ENCODE measurements at places on chromosomes 16 and 17.

- DNase-seq = no peak
Observed at GRCh38 chr17:48472411-48473281, 42.6 kb upstream of the SKAP1 start.

- DNase-seq = no peak
Observed at GRCh38 chr17:68579194-68579927, 21.8 kb downstream of the FAM20A start.

GRCh38 chr17:68319410-68320162 is 28.3 kb downstream of the ARSG start:
- no peak for DNase-seq

- DNase-seq = no peak
Observed at GRCh38 chr17:80104321-80104955, 3.1 kb downstream of the GAA start.

GRCh38 chr17:79808763-79809529 is 12.1 kb upstream of the CBX8 start:
- DNase-seq = no peak

DNA sequence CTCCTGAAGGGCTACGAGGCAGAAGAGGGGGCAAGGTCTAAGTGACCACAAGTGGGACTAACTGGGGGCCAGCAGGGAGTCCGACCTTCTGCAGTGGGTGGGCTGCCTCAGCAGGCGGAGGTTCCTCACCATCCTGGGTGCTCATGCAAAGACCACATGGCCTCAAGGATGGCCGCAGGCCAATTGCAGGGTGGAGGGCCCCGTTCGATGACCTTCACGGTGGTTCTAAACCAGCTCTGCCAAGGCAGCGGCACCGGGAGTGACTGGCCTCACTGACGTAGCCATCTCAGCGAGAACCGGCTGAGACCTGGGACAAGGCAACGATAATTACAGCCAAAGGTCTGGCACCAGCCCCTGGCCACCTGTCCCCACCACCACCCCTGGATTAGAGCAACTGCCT is 5.7 kb downstream of the SMIM5 start:
- DNase-seq = no peak

DNA sequence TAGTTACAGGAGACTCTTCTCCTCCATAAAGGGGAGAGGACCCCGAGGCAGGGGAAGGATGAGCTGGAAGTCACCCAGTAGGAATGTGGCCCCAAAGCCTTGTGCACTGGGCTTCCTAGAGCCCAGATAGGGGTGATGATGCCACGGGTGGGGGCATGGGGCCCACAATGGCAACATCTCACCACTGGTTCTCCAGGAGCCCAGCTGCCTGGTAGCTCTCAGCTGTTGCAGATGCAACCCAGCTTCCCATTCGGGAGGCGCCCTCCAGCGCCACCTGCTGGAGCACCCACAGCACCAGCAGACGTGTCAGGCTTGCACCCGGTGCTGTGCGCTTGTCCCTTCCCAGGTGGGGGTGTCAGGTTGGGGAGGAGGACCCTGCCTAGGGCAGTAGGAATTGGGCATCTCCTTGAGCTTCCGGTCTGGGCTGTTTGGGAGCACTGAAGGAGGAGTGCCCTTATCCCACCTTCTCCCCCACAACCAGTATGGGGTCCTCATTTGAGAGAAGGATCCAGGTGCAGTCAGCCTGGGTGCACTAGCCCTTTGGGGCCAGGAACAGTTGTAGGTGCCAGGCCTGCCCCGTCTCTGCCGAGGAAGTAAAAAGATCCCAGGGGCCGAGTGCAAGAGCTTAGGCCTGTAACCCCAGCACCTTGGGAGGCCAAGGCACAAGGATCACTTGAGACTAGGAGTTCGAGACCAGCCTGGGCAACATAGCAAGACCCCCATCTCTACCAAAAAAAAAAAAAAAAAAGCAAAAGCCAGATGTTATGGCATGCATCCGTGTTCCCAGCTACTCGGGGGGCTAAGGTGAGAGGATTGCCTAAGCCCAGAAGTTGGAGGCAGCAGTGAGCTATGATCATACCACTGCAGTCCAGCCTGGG is 14.4 kb downstream of the CDIPT start:
- no peak for DNase-seq

GRCh38 chr17:60327134-60327900 is 64.6 kb downstream of the USP32 start:
- no peak for DNase-seq

DNA sequence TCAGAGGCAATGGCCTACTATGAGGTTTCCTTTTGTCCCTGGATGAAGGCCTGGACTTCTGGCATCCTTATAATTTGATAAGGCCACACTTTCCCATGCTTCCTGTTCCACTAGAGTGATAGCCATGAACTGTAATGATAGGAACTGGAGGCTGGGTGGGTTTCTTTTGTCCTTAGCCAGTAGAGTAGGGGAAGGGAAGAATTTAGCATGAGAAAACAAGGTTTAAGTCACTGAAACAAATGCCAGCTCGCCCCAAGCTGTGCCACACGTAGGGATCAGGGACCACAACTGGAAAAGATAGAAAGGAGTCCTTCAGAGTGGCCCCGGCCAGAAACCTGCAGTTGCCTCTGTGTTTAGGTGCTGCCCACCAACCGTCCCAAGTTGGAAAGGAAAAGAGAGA is 80.9 kb upstream of the C17orf78 start:
- no peak for DNase-seq

DNA sequence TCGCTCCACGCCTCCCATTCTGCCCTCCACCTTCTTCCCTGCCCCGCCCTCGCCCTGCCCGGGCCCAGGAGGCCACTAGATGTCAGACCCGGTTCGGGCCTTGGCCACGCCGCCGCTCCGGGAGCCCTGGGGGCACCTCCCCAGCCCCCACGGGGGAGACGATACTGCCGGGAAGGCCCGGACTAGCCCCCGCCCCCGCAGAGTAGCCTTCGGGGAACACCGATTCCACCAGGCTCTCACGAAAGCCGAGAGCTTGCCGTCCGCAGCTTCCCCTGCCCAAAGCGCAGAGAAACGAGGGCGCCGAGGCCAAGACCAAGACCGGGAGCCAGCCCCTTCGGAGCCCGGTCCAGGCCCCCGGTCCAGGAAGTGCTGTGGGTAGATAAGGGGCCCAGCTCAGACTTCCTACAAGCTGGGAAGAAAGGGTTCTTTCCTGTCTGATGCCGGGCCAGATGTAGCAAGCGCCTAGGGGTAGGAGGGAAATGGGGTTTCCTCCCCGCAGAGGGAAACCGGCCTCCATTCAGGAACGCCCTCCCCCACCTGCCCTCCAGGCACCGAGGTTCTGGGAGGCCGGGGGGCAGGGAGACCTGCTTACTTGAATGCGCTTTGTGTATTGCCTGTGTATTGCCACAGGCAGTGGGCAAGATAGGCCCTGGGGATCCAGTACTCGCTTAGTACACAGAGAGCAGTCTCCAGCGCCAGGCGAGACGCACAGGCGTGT is 806 bp upstream of the CYB561 start:
- DNase-seq = no peak

All from cerebellar nuclear complex (tissue), 1 donor.